ENCODE measurements at places on chromosomes 6 and 20.

DNA sequence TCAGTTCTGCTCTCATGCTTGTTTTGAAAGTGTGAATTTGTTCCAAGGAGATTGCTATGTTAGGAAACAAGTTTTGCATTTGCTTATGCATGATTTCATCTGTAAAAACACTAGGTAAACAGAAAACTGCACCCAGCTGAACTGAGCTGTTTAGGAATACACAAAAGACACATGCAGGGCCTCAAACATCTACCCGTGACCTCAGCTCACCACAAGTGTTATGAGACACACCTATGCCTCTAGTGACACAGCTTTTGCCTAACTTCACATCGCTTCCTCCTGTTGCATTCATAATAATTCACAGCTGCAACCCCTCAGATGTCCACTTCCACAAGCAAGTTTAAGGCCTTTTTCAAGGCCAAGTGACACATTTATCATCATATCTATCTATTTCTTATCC, 98.0 kb upstream of the SLC24A3 start:
- no peak for DNase-seq

DNA sequence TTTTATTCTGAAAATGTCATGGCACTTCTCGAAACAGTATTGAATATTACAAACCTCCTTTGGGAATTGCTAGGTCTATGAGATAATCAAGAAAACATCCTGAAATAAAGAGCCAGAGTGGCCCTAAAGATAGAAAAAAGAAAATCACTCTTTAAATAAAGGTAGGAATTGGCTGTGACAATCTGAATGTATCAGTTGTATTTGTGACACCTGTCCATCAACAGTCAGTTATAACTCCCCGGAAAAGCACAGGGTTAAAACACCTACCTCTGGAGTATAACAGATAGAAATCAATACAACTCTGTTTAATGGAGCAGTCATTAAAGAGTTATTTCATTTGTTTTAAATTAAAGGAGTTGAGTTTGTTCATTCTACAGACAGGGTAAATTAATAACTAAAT, 21.2 kb downstream of the RNF24 start:
- no peak for DNase-seq

DNA sequence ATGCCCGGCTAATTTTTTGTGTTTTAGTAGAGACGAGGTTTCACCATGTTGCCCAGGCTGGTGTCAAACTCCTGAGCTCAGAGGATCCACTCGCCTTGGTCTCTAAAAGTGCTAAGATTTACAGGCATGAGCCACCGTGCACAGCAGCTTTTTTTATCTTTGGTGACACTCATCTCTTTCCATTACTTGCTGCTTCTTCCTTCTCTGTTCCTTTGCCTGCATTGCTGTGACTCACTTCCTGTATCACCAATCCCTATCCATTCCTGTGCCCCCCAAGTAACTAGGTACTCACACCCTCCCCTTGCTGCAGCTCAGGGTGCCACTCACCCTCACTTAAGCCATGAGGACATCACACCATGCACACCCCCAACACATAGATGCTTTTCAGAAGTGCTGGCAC, 24.6 kb downstream of the KHDC1L start:
- DNase-seq: no peak

GRCh38 chr6:24967211-24967610, 31.5 kb upstream of the RIPOR2 start:
- no peak for DNase-seq

DNA sequence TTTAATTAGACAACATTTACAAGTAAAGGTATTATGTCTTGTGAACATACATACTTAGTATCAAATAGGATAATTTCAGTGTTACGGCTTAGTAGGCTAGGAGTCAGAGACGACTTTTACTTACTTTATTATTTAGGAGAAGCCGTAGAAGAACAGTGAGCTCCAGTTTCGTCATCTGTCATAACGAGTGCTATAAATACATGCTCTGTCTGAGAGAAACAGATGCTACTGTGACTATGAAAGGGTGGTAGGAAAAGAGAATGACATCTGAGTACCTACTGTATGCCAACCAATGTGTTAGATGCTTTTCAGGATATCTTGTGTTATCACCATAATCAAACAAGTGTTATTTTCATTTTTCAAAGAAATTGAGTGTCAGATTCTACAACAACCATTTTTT, 119.0 kb downstream of the EYA4 start:
- no peak for DNase-seq

DNA sequence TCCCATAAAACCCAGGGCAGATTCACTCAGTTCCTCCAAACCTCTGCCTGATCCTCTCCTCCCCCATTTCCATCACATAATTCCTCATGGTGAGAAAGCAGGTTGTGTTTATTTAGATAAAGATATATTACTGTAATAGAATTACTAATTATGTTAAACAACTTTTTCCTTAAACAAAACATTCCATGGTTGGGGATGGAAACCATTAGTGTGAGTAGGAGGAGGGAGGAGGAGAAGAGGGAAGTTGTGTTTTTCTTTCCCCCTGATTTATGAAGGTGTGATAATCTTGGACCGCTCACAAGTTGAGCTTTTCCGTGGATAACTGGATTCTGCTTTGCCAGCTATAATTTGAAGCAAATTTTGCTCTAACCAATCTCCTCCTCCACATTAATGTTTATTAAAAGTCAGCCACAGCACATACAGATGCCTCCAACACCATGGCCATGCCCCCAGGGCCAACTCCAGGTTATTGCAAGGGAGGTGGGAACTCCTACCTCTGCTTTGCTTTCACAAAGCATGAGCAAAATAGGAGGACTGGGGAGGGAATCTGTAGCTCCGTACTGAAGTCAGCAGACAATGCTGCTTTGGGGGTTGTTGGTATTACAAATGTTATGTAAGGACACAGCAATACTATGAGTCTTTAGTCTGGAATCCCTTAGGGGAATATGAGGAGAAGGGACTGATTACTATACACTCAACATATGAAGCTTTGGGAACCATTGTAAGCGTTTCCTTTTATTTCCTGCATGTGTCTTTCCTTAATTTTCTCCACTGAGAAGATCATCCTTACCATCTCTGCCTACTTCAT, 542.0 kb downstream of the DHX35 start:
- DNase-seq: no peak

DNA sequence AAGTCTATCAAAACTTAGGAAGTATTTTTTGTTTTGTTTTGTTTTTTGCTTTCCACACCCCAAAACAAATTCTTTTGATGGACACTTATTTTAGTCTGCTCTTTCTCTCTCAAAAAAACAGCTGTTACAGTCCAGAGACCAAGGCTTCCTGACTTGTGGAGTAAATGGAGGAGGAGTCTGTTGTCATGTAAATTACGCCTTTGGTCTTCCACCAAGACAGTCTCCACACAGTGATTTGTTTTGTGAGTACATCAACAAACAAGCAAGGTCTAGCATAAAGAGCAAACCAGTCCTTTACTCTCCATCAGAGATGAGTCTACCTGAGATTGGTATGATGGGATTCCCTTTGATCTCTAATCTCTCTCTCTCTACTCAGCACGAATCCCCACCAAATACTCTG, 588.0 kb upstream of the ARID1B start:
- DNase-seq: no peak

DNA sequence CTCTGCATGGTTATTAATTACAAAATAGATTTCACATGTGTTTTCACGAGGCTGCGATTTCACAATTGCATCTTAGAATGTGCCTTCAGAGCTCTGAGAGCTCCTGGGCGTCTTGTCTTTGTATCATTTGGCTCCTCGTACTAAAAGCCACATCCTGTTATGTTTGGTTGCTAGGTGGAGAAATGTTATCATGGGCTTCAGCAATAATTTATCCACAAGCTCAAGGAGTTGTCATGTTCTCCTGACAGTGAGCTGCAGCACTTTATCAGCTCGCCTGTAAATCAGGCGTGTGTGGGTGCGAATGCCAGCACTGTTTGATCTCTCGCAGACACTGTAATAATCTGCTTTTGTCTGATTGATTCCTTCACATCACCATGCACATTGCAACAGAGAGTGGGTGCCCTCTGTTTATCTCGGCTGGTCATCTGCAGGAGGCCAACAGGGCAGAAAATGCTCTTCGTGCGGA, 218.6 kb upstream of the ZFP64 start:
- DNase-seq: no peak

GRCh38 chr20:20520776-20521175, 152.9 kb downstream of the INSM1 start:
- DNase-seq: no peak

GRCh38 chr6:158759966-158760617, 59.1 kb downstream of the EZR start:
- no peak for DNase-seq

DNA sequence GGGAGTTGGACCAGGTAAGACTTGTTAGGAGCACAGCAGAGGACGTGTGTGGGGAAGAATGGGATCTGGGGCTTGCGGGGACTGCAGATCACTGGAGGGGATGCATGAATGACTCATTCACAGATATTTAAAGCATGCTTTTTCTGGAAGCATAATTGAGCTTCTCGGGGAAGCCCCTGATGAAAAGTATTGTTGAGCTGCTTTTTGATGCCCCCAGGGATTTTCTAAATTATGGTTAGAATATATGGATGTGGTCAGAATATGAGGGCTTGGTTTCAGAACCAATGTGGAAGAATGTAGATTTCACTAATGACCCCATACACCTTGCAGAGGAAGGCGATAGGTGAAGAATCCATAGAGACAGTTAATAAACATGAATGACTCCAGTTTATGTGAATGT, 36.1 kb downstream of the GMPR start:
- DNase-seq: no peak

DNA sequence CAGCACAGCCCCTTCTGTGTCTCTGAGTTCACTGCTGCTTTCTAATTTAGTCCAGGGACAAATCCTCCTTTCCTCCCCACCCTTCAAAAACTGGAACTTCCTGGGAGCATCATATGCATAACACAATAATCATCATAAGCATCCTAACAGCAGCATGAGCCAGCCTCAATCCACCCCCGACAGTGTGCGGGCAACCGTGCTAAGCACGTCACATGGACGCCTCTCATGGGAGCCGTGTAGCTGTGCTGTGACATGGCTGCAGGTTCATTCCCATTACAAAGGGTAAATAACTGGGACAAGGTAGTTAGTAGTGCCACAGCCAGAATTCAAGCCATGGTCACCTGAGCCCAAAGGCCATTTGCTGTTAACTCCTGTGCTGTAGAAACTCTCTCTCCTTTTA, 24.5 kb upstream of the ULBP3 start:
- no peak for DNase-seq

GRCh38 chr6:27834384-27834783, 77.8 kb downstream of the OR2B2 start:
- no peak for DNase-seq

- DNase-seq: no peak
Measured at GRCh38 chr6:154721460-154721859, 11.8 kb upstream of the SCAF8 start.

DNA sequence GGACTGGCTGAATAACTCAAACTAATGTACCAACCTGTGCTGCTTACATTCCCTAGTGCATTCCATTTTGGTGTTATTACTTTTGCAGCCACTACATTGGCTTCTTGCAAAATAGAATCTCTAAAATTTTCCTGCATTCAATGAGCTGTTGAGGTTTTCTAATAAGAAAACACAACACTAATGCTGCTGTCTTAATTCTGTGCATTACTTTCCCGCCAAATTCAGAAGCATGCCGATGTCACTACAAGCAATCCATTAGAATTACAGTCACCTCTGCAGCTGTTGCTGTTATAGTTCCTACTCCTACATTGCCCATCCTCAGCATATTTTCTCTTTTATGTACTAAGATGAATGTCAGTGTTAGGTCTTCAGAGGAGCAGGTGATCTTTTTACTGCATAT, 359.5 kb downstream of the HACE1 start:
- no peak for DNase-seq

DNA sequence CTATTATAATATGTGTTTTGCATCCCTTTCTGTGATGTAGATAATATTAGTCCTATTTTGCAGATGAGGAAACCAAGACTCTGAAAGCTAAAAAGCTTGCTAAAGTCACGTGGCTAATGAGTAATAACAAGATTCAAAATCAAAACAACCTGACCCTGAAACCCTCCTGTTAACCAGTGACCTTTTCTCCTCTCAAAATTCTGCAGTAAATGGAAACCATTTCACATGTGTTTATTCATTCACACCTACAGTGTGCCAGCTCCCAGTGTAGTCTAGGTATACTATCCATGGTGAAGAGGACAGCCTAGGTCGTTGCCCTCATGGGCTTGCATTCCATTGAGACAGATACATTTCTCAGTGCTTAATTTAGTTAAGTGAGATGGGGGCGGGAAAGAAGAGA, 30.6 kb upstream of the PHACTR2 start:
- DNase-seq: no peak

GRCh38 chr6:34207695-34208443, 28.8 kb upstream of the HMGA1 start:
- no peak for DNase-seq

- DNase-seq: no peak
Measured at GRCh38 chr6:77326029-77326428, 137.3 kb downstream of the HTR1B start.

DNA sequence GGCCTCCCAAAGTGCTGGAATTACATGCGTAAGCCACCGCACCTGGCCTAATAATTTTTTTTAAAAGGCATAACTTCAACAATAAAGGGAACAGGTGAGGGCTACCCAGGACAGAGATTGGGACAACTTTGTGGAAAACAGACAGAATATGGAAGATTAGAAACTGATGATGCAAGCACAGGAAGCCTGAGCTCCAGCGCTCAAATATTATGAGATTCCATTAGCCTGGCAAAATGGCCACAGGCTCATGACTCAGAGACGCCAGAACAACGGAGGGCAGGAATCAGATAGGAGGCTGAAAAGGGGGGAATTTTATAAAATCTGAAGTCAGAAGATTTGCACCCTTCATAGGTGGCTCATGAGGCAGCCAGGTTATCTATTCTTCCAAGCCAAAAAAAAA, 103.1 kb upstream of the MRPS10 start:
- DNase-seq: no peak

GRCh38 chr20:59451641-59452040, 151.2 kb downstream of the EDN3 start:
- no peak for DNase-seq

- no peak for DNase-seq
Measured at GRCh38 chr6:41663568-41663967, 25.3 kb downstream of the MDFI start.

Data from body of pancreas (tissue), 4 donors.